Left kidney (tissue), 8 donors: ENCODE measurements at places on chromosomes 3 and 15.

GRCh38 chr3:122094693-122095092, 39.5 kb downstream of the CD86 start:
- no peak for DNase-seq

GRCh38 chr3:35241236-35241635, 398.1 kb upstream of the ARPP21 start:
- no peak for DNase-seq

DNA sequence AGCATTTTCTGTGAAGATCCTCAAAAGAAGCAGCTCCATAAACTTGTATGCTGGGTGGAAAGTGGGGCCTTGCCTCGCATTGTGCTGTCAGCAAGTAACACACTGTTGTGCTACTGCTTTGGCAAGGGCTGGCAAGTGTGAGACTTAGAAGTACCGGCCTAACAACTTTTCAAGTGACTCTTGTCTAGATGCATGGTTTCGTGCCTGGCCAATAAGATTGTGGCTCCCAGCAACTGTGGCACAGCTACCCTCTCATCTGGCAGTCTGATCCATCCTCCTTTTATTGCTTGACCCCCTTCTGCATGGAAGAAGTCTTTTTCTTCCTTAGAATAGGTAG, 79.4 kb upstream of the VEPH1 start:
- DNase-seq = no peak

GRCh38 chr3:78792212-78792611, 975.6 kb downstream of the ROBO1 start:
- DNase-seq = no peak

DNA sequence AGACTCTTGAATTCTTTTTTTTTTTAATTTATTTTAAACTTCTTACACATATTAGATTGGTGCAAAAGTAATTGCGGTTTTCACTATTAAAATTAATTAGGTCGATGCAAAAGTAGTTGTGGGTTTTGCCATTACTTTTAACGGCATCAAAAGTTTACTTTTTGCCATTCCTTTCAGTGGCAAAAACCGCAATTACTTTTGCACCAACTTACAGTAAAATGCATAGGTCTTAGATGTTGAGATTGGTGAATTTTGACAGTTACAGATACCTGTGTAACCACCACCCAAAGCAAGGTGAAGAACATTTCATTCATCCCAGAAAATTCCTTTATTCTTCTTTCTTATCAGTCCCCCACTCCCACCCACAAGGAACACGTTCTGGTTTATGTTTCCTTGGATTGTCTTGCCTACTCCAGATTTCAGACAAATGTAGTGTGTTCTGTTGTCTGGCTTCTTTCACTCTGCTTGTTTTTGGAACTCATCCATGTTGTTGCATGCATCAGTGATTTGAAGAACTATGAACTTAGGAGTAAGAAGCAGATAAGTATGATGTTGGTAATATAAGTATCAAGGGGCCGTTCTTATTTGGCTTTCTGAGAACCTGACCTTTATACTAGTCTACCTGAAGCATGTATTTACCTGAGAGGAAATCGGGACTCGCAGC, 198.4 kb upstream of the UBE2E1 start:
- no peak for DNase-seq

DNA sequence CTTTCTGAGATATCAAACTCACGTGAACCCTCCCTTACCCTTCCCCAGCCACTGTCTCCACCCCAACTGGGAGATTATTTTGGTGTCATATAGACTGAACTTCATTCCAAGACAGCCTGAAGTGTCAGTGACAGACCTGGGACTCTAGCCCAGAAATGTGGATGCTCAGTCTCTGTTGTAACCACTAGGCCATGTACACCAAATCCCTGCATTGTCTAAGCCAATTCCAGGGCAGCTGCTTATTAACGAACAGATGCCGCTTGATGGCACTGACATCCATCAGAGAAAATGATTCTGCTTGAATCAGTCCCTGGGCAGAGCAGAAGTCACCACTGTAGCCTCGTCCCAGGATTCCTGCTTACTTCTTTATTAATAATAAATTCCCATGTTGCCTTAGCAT, 305.5 kb downstream of the GRM7 start:
- no peak for DNase-seq

DNA sequence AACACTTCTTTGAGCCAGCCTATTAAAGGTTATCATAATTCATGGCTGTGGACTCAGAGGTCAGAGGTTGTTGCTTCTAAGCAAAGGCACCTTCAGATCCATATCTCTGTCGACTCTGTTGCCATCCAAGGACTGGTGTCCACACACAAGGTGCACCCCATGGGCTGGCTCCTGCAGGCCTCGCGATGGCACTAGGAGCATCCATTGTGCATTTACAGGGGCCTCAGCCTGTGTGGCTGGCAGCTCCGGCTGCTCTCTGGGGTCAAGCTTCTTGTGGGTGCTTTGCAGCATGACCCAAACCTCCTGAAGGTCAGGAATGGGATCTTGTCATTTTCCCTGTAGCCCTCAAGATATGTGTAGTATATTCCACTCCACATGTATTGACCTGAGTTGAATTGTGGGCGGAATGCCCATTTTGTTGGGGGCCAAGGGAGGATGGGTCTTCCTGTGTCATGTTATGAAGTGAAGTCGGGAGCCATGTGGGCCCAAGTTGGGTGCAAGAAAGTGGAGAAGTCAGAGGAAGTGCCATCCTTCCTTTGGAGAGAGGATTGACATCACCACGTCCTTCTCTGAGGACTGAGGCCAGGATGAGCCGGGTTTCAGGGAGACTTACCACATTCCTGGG, 43.9 kb downstream of the CHDH start:
- no peak for DNase-seq

GRCh38 chr15:67601073-67601472, 58.6 kb downstream of the MAP2K5 start:
- no peak for DNase-seq

DNA sequence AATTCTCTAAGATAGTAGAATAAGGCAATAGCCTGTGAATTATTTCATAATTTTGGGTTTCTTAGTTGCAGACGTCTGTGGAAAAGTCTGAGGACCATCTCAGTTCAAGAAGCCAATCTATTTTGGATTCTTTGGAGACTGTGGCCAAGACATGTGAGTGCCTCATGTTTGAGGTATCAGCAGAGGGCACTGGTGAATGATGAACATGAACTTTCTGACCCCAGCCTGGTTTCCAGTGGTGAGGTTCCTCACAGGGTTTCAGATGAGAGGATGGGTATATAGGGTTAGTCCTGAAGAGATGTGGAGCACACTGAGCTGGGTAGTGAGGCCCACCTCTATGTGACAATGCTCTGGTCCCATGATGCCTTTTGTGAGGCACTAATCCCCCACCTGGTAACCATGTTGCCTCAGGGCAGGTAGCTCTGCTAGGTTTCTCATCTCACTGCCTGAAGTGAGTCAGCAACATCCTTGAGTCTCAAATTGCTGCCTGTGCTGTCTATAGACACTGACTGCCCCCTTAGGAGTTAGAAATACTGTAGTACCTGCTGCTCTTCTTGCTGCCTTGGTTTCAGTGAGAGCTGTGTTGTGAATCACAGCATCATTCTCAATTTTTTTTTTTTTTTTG, 32.3 kb downstream of the C3orf62 start:
- DNase-seq = no peak

- DNase-seq = no peak
Observed at GRCh38 chr15:71469413-71469812, 340.9 kb upstream of the NR2E3 start.

GRCh38 chr3:122942937-122943827, 84.4 kb downstream of the SEMA5B start:
- peak; percentile 71 for DNase-seq

DNA sequence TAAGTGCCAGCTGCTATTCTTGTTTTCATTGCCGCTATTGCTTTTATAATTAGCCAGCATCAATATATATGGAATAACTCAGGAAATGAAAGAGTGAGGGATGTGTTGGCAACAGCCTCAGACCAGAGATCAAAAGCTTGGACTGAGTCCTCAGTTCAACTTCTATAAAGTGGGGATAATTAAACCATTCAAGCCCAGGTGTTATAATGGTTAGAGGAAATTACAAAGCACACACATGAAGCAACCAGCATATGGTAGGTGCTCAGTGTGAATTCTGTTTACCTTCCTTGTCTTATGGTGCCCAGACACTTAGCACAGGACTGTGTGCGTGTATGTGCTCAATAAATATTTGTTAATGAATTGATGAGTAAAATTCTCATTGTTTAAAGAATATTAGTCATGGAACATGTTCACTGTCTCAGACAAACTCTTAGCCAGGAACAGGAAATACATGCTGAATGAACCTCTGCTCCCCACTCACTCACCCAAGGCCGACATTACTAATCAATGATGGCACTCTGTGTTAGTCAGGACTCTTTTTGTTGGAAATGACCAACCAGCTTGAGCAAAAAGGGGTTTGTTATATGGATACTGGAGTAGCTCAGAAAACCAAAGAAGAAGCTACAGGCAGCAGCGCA, 16.7 kb upstream of the CCDC174 start:
- no peak for DNase-seq

DNA sequence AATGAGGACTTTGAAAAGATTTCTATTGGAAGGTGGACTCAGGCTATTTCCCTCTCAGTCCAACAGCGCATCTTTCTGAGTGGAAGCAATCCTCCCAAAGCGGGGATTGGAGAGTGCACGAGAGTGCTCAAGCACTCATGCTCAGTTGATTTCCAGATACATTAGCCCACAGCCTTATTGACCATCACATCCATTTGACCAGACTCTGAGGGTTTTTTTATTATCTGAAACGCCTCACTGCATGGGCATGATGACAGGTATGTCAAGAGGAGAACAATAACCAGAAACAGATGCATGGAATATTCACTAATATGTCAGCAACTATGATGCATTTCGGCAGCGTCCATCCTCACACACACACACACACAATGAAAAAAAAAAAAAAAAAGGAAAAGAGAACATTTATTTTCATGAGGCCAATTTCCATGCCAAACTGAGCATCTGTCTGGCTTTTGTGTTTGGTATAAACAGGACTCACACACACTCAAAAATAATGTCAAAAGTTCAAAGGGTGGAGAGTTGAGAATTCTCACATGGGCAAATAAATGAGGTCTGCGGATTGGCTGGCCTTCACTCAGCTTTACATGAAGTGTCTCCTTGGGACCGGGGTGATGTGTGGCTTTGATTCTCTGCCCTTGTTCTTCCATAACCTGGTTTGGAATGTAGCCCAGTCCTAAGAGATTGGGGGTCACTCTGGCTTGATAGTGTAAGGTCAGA, 371.6 kb downstream of the MCTP2 start:
- DNase-seq = no peak

DNA sequence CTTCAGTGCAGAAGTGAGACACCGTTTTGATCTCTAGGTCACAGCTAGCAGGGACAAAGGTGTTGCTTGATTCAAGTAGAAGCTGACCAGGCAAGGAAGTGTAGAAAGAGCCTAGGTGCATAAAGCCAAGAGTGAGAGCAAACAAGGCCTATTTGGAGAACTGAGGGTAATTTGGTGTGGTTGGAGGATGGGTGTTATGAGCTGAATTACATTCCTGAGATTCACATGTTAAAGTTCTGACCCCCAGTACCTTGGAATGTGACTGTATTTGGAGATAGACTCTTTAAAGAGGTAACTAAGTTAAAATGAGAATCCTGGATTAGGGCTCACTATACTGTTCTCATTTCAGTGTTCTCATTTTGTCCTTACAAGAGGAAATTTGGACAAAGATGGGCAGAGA, 191.3 kb downstream of the ZMAT3 start:
- DNase-seq = no peak

GRCh38 chr3:29004885-29005599, 275.8 kb upstream of the RBMS3 start:
- no peak for DNase-seq

GRCh38 chr3:45874677-45875346, 11.5 kb upstream of the CCR9 start:
- no peak for DNase-seq
